ENCODE measurements at places on chromosomes 5 and 9. TPM values are rescaled to one million over a fixed set of nuclear protein-coding genes. Genes with fewer than 3 reads are reported as not detected.

SLC38A9 gene
- 107 TPM for total RNA-seq

SCGB3A2 gene
- not detected for total RNA-seq

TICAM2 gene
- total RNA-seq = 11.9 TPM

CD72 gene
- 1.5 TPM for total RNA-seq

LOX gene
- total RNA-seq = 158 TPM

TYRP1 gene
- total RNA-seq = 0.48 TPM

DMRT3 gene
- not detected for total RNA-seq

MLANA gene
- total RNA-seq = not detected

NMUR2 gene
- total RNA-seq = not detected

ANXA6 gene
- 275 TPM for total RNA-seq

ACTBL2 gene
- not detected for total RNA-seq

MTX3 gene
- total RNA-seq = 33.3 TPM

RMRP gene
- 99,097 TPM for total RNA-seq

GABRA6 gene
- total RNA-seq = not detected

NEUROG1 gene
- total RNA-seq = not detected

CCDC152 gene
- 3.3 TPM for total RNA-seq

PCDHGB1 gene
- 5.7 TPM for total RNA-seq

MARCOL gene
- total RNA-seq = not detected

SERF1B gene
- 17.8 TPM for total RNA-seq

LIFR gene
- total RNA-seq = 190 TPM

IFNA21 gene
- not detected for total RNA-seq

UGT3A2 gene
- total RNA-seq = 0.58 TPM

CARTPT gene
- not detected for total RNA-seq

MARVELD2 gene
- 5.9 TPM for total RNA-seq

CAST gene
- total RNA-seq = 231 TPM

ANKRA2 gene
- total RNA-seq = 61.8 TPM

NR5A1 gene
- total RNA-seq = not detected

PCDHA9 gene
- total RNA-seq = 0.90 TPM

STC2 gene
- 3.4 TPM for total RNA-seq
